ENCODE measurements at places on chromosomes 13 and 19. TPM values are rescaled to one million over a fixed set of nuclear protein-coding genes. Genes with fewer than 3 reads are reported as not detected.

Gene MIR17HG
- total RNA-seq = 2.5 TPM

Gene SH2D3A
- not detected for total RNA-seq

Gene ZNF132
- total RNA-seq = 6.1 TPM

Gene CCDC194
- not detected for total RNA-seq

Gene FUT1
- total RNA-seq = not detected
